SHP77 (cell line): ENCODE measurements at places on chromosomes 2 and 18.

- DNase-seq: no peak
Measured at GRCh38 chr2:120596191-120596811, 139.4 kb upstream of the GLI2 start.

GRCh38 chr18:44321868-44322590 lies 358.7 kb upstream of the SETBP1 start:
- DNase-seq: no peak

DNA sequence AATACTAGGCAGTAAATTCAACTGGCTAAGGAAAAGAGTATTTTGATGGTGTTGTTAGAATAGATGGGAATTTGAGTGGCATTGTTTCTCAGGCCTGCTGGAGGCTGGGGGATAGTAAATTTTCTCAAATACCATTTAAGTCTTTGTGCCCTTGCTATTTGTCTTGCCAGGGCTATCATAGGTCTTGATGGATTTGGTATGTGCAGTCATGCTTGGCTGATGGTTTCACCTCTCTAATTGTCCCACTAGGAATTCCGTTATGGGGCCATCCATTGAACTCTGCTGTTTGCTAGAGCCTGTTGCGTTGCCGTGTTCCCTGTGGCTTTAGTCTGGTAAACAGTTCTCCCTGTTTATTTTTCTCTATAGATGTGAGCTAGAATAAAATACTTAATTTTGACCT lies 438.1 kb upstream of the FAM98A start:
- no peak for DNase-seq

DNA sequence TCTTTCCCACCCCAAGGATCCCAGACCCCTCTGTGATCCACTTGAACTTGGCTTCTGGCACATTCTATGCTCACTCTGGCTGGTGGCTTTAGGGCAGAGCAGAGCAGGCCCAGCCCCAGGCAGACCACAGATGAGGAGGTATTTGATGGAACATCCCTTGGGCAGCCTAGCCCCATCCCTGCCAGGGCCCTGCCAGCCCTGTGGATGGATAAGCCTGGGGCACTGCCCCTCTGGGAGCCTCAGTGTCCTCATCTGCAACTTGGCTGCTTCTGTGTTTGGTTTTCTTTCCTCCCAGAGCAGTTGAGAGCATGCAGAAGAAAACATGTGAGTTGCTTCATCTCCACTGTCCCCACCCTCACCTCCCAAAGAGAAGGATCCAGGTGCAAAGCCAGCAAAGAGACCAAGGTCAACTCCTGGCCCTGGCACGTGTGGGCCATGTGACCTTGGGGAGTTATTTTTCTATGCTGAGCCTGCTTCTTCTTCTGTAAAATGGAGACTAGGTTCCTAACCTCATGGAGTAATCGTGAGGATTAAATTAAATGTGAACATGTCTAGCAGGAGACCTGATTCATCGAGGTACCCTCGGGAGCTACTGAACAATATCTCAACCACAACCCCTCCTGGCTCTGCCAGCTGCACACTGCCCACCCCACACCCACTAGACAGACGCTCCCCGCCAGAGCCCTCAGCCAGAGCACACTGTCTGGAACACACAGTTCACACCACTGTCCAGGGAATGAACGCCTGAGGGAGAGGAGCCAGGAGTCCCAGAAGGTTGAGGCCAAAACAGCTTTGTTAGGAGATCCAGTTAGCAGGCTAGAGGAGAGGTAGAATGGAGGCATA lies 14.6 kb upstream of the TNS1 start:
- DNase-seq: no peak

GRCh38 chr2:101775636-101776035 lies 78.1 kb downstream of the MAP4K4 start:
- no peak for DNase-seq

DNA sequence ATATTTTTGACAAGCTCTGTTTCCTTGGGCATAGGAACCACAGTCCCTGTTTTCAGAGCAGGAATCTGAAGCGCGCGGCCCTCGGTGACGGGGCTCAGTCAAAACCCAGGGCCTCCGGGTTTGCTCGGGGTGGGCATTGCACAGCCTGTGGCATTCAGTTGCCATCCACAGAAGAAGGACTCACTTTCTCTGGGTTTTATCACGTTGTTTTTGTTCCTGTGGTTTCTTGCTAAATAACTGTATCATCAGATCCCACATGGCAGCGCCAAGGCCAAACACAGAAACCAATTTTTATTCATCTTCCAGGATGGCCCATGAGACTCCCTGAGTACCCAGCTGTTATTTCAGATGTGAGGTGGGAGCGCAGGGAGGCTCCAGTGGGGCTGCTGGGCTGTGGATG lies 35.6 kb downstream of the SGPP2 start:
- no peak for DNase-seq

- no peak for DNase-seq
Measured at GRCh38 chr2:38751596-38752410, 642 bp upstream of the SRSF7 start.

DNA sequence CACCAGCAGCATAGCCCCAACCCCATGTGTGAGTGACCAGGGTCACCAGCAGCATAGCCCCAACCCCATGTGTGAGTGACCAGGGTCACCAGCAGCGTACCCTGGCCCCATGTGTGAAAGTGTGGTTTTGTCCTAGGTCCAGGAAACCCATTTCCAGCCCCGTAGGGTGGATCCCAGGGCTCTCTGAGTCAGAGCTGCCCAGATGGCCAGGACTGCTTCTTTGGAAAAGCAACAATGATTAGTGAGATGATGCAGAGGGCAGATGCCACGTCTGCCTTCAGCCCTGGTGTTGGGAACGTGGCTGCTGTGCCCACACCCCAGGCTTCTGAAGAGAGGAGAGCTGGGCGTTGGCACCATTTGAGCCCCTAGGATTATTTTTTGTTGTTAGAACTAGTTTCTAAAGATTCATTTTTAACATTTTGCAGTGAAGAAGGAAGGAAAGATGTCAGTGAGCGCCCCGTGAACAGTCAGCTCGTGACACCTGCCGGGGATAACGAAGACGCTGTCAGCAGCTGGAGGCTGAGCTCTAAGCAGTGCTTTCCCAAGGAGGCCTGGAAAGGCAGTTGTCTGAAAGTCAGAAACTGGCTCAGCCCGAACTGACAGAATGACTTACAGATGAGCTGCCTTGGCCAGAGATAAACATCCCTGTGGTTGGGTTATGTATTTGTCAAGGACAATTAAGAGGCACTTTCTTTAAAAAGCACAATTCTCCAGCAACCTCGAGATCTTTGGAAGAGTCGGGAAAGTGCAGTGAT lies 32.1 kb upstream of the KCNG2 start:
- DNase-seq: no peak

- DNase-seq: no peak
Measured at GRCh38 chr2:219274361-219274921, 4.7 kb upstream of the DNAJB2 start.

DNA sequence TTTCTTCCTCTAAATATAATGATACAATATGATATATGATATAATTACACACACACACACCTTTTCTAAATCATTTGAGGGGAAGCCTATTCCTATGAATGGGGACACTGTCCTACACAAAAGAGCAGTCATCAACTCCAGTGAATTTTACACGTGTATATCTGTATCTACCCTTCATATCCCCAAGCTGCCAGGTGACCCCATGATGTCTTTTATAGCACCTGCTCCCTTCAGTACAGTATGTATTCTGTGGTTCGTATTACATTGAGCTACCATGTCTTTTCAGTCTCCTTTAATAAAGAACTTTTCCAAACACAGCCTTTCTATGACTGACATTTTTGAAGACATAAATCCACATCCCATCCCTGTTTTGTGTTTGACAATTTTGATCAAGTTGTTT lies 19.0 kb downstream of the TBC1D8 start:
- no peak for DNase-seq

- no peak for DNase-seq
Measured at GRCh38 chr2:159147690-159148089, 138.8 kb downstream of the WDSUB1 start.

DNA sequence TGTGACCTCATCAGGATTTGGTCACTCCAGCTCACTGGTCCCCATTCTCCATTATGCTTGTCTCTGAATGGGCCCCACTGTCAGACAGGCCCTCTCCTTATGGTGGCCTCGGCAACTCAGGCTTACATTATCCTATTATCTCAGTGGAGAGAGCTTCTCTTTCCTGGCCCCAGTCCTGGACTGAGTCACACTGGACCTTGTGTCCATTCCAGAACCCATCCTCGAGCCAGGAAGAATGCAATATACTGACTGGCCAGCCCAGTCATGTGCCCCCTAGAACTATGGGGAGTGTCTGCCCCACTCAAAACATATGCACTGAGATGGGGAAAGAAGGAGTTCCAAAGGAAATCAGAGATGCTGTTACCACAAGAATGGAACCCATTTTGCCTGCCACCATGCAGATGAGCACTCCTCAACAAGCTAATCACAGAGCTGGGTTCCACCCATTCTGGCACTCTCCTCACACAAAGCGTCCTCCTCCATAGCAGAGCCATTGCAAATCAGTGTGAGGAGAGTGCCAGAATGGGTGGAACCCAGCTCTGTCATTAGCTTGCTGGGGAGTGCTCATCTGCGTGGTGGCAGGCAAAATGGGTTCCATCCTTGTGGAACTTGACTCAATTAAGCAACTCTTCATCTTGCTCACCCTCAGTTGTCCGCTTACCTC lies 71.9 kb downstream of the CHRNA1 start:
- no peak for DNase-seq

DNA sequence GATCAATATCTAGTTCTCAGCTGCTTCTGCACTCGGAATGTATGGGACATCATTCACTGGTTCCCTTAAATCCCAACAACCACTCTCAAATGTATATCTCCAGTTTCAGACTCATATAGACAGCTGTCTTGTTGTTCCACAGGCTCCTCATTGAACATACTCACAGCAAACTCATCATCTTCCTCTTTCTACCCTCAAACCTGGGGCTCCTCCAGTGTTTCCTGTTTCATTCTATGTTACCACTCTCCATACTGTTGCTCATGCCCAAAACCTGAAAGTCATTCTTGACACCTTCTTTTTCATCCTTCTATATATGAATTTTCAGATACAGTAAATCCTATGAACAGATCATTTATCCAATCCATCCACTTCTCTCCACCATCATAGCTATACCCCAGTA lies 18.7 kb upstream of the REL start:
- no peak for DNase-seq

DNA sequence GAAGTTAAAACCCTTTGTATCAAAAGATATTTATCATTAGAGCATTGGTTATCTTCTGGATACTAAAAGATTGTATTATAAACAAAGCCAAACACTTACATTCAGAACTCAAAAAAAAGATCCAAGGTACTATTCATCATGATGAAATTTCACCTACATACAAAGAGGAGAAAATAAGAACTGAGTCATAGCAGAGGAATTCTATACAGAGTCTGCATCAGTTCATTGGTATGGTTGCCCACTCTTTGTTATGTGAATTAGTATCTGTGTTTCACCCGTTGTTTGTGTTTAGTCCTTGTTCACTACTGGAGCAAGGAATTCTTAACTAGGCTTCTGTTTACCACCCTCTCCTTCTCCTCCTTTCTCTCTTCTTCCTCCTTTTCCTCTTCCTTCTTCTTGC lies 157.9 kb downstream of the LNPK start:
- no peak for DNase-seq

DNA sequence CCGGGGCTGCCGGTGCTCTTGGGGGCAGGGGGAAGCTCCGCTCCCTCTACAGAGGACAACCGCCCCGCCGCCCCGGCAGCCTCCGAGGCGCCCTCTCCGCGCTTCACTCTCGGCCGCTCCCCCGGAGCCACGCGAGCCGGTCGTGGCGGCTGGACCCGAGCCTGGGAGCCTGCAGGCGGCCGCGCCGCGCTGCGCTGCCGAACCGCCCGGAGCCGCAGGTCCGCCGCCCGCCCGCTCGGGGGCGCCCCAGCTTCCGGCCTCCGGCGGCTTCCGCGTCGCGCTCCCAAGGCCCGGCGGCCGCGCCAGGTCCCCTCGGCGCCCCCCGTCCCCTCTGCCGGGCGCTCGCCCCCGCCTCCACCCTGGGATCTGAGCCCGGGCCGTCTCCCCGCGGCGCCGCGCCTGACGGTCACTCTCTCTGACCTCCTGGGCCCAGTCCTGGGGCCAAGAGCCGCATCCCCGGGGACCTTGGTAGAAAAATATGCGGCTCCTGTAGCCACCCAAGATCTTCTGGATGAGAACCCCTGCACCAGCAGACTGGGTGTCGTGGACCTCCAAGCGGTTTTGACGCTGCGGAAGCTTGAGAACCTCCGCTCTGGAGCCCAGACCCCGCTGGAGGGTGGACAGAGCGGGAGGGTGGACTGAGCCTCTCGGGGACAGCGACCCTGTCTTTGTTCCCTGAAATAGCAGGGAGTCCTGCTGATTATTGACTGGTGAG lies 44.3 kb downstream of the SERTAD2 start:
- DNase-seq: no peak

DNA sequence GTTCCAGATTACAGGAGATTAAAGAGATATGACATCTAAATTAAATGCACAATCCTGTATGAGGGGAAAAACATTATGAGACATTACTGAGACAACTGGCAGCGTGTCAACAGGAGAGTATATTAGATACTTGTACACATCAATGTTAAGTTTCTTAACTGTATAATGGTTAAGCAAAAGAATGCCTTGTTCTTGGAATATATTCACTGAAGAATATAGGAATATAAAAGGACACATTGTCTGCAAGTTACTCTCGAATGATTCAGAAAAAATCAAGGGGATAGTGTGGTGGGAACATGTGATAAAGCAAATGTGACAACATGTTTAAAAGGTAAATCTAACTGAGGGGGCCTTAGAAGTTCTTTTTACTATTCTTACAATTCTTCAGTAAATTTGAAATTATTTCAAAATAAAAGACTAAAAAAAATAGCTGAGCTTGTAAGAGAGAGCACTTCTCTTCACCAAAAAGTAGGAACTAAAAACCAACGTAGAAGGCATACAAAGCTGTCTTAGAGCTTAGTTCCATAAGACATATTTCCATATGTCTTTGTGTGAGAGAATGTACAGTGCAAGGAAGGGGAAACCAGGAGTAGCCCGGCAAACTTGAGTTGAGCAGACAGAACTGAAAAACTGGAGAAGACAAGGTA lies 7.5 kb downstream of the WDPCP start:
- DNase-seq: no peak
